ENCODE measurements at places on chromosomes 12 and 14.

- no peak overlapping the region for H3K4me3 ChIP-seq
- H3K27ac ChIP-seq: no peak overlapping the region
- H3K36me3 ChIP-seq: no peaks in the 10 kb centered on the region
- DNase-seq: no peak
- H3K4me1 ChIP-seq: no peaks in the 10 kb centered on the region
These were observed 2.3 kb downstream of the KRT85 start for GRCh38 chr12:52364901-52365489.

DNA sequence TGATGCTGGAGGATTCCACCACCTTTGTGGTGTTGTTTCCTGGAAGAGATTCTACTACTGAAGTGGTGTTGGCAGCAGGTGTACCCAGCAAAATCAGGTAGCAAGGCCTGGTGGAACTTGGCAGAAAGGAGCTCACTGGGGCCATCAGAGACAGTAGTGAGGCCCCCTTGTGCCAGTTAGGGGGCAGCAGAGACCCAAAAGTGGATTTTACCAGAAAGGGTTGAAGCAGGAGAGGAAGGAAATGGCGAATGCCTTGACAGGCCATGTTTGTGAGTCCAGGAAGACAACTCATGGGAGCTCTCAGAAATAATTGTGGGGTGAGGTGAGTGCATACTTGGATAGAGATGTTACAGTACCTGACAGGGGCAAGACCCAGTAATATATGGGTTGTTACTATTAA, 137.7 kb upstream of the FGD4 start:
- no peaks in the 10 kb centered on the region for H3K4me1 ChIP-seq
- H3K27ac ChIP-seq: no peak overlapping the region
- H3K27me3 ChIP-seq: no peaks in the 10 kb centered on the region
- DNase-seq: no peak
- no peak overlapping the region for H3K4me3 ChIP-seq

GRCh38 chr12:123150744-123151456, at the start of gene PITPNM2:
TSS of gene PITPNM2 (minus strand) at chr12:123151090. CDS start at chr12:123034590, 116,500 bp downstream.
- H3K36me3 ChIP-seq: no peaks in the 10 kb centered on the region
- H3K27me3 ChIP-seq: no peaks in the 10 kb centered on the region
- H3K4me1 ChIP-seq: peaks cover 25% of the 10 kb centered on the region
- peak within 1 kb of the TSS; percentile 98 for H3K4me3 ChIP-seq
- H3K27ac ChIP-seq: peak within 1 kb of the TSS; percentile 85

GRCh38 chr12:67457778-67458665, 188.9 kb downstream of the CAND1 start:
- no peaks in the 10 kb centered on the region for H3K36me3 ChIP-seq
- H3K4me1 ChIP-seq: peaks cover 34% of the 10 kb centered on the region
- peak overlapping the region; percentile 1 for H3K27ac ChIP-seq
- no peak for DNase-seq

DNA sequence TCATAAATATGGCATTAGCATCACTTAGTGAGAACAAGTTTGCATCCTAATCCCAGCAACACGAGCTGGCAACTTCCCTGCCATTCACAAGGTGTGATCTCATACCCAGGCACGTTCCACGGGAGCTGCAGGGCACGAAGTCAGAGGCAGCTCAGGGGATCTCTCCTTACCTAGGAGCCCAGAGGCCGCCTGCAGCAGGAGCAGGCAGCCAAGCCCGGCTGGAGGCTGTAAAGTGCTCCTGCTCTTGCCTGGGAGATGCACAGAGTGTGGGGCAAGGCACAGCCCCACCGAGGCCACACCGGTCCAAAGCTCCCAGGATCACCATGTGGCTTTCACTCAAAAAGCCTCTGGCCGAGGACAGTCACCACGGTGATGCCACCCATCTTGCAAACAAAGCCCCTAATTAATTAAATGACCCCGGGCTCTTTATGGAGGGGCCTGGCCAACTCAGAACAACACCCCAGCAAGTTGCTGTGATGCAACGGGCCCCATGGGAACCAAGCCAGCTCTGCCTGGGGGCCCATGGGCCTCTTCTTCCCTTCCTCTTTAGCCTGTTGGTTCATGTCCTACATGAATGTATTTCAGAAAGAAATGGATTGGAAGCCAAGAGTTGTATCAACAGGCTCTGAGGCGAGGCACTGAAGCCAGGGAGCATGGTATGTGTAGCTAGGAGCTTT, 26.5 kb downstream of the NUAK1 start:
- H3K36me3 ChIP-seq: no peaks in the 10 kb centered on the region
- H3K4me3 ChIP-seq: no peak overlapping the region
- peaks cover 59% of the 10 kb centered on the region for H3K4me1 ChIP-seq
- H3K27ac ChIP-seq: peak overlapping the region; percentile 88
- DNase-seq: no peak

GRCh38 chr14:90060965-90061684, 669 bp upstream of the KCNK13 start:
- H3K27me3 ChIP-seq: no peaks in the 10 kb centered on the region
- no peak overlapping the region for H3K27ac ChIP-seq
- peaks cover 27% of the 10 kb centered on the region for H3K4me1 ChIP-seq
- no peaks in the 10 kb centered on the region for H3K36me3 ChIP-seq
- no peak for DNase-seq
